ENCODE measurements at places on chromosomes 4 and X.

GRCh38 chr4:81989202-81989601 is 384.6 kb downstream of the HNRNPD start:
- no peak for DNase-seq

DNA sequence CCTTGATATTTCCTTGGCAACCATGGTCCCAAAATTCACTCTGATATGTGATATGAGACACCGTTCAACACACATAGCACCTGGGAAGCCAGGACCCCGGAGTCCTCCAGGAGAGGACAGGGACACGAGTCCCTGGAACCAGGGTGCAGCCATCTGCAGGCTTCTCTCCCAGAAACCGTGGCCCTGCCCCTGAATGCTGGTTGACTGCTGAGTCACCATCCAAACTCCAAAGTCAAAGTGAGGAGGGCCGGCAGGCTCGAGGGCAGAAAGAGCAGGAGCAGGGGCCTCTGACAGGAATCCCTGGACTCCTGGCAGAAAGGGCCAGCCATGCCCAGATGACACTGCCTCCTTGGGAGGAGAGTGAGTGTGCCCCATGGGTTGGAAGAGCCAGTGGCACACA is 6.9 kb upstream of the PNMA6A start:
- DNase-seq, result no peak

GRCh38 chr4:176125063-176125462 is 59.4 kb downstream of the WDR17 start:
- no peak for DNase-seq

GRCh38 chr4:85824166-85824945 is 349.4 kb downstream of the ARHGAP24 start:
- DNase-seq, result no peak

DNA sequence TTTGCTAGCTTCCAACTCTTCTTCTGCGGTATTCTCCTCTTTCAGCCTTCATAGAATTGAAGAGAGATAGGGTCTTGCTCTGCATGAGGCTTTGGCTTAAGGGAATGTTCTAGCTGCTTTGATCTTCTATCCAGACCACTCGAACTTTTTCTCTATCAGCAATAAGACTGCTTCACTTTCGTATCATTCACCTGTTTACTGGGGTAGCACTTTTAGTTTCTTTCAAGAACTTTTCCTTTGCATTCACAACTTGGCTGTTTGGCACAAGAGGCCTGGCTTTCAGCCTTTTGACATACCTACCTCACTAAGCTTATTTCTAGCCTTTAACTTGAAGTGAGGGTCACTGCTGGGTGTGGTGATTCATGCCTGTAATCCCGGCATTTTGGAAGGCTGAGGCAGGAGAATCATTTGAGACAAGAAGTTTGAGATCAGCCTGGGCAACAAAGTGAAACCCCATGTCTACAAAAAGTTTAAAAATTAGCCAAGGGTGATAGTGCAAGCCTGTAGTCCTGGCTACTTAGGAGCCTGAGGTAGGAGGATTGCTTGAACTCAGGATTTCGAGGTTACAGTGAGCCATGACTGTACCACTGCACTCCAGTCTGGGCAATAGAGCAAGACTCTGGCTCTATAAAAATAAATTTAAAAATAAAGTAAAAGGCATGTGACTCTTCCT is 47.1 kb upstream of the HPGDS start:
- no peak for DNase-seq

DNA sequence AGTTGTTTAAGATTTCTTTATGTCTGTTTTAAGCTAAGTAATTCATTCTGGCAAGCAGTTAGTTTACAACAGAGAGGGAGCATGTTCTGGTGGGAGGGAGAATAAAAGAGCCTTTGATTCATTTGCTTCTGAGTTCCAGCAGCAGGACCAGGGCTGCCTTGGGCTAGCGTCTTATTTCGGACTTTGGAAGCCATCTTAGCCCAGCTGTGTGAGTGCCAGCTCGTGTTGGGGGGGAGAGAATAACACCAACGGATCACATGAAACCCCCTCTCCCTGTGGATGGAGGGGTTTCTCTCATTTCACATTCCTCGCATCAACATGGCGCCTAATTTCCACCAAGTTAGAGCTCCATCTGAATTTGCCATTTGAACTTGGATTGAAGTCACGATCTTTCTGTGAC is 7.4 kb downstream of the GAB1 start:
- no peak for DNase-seq

- DNase-seq, result no peak
These were observed 35.0 kb downstream of the CLCN3 start for GRCh38 chr4:169655401-169655800.

DNA sequence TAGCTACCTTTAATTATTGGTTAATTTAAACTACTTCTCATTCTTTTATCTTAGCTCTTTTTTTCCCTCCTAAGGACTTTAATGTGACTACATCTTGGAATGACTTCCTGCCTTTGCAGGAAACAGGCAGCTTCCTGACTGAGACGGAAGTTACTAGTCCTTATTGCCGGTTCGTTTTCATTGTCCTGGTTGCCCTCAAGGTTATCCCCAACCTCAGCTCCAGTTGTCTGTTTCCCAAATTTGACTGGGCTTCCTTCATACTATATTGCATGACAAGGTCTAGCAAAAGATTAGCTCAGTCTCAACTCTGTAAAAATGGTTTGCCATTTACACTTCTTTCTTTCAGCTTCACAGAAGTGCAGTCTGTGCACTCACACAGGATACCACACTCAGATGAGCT is 109.9 kb upstream of the DDX53 start:
- DNase-seq, result no peak

GRCh38 chrX:53155512-53156206 is 61.7 kb downstream of the KANTR start:
- no peak for DNase-seq

- no peak for DNase-seq
These were observed 21.9 kb upstream of the PACRGL start for GRCh38 chr4:20678400-20678799.

DNA sequence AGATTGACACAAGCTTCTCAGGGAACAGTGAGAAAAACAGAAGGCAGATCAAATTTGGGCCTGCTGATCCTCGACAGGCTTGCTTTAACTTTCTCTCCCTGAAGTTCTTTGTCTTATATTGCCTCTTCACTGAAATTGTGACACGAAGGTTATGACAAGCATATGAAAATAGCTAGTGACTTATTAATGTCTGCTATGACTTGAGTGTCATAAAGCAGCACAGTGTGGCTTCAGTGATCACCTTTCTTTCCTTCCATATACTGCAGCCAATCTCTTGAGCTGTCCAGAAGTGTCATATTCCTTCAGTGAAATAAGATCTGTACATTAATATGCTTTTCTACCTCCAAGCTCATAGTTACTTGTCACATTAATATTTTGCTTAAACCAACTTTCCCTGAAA is 870.2 kb downstream of the C4orf33 start:
- DNase-seq, result no peak

GRCh38 chrX:132948648-132949260 is 9.7 kb downstream of the HS6ST2 start:
- DNase-seq, result peak; percentile 25

- no peak for DNase-seq
These were observed 4.5 kb upstream of the PLCXD1 start for GRCh38 chrX:276581-277201.

GRCh38 chr4:72975488-72975784 is 94.1 kb downstream of the COX18 start:
- no peak for DNase-seq

DNA sequence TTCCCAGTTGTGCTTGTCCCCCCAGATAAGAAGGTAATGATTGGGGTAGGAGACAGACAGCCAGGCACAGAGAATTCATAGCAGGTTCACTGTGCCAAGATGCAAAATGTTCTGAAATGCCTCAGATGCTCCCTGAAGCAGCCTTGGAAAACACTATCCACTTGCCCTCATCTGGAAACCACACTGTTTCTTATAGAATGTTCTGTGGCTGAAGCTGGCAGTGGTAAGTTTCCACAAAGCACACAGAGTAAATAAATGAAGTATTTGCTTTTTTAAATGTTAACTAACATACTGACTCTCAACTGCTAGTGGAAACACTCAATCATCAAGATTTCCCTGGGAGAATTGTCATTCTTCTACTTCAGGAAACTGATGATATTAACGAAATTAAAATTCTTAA is 311.4 kb downstream of the PRDM5 start:
- no peak for DNase-seq

DNA sequence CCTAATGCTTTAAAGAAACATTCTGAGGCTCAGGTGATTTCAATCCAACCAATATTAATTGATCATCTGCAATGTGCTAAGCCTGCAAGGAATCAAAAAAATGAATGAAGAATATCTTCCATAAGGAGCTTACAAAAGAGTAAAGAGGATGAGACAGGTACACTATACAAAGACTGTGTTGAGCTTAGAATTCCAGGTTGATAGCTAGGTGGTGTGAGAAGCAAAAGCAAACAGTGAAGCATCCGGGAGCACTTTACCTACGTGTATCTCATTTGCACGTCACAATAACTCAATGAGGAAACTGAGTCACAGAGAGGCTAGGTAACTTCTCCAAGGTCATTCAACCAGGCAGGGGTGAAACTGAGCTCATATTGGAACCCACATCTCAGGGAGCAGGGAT is 37.1 kb downstream of the FAM114A1 start:
- no peak for DNase-seq

- DNase-seq, result peak; percentile 0
These were observed 46.4 kb upstream of the SPRY1 start for GRCh38 chr4:123350191-123350544.

- DNase-seq, result no peak
These were observed 22.0 kb upstream of the RPA4 start for GRCh38 chrX:96861661-96862060.

GRCh38 chrX:112056476-112056875 is 26.1 kb downstream of the TRPC5 start:
- no peak for DNase-seq

- no peak for DNase-seq
These were observed 34.4 kb upstream of the RTL3 start for GRCh38 chrX:78693536-78693935.

- DNase-seq, result no peak
These were observed 187.3 kb upstream of the LEF1 start for GRCh38 chr4:108355902-108356535.

GRCh38 chr4:48339642-48340041 is 1.7 kb upstream of the SLAIN2 start:
- DNase-seq, result no peak

DNA sequence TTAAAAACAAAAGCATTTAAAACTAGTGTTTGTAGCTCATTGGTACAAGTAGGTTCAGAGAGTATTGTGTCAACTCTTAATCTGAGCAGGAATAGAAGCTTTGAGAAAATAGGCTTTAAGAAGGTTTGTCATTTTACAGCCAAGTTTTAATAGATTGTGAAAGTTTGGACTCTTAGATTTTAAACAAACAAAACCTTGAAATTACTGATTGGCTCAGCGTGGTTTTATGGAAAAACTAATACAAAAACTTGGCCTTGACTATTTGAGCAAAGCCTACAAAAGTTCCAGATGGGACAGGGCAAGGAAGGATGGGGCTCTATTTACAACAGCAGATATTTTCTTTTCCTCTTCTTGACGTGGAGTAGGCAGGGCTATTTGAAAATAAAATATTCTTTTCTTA is 16.5 kb downstream of the ZFX start:
- DNase-seq, result no peak

GRCh38 chrX:40083120-40083978 is 14.4 kb downstream of the BCOR start:
- DNase-seq, result no peak

- DNase-seq, result no peak
These were observed 7.4 kb downstream of the MEPE start for GRCh38 chr4:87840149-87840548.

DNA sequence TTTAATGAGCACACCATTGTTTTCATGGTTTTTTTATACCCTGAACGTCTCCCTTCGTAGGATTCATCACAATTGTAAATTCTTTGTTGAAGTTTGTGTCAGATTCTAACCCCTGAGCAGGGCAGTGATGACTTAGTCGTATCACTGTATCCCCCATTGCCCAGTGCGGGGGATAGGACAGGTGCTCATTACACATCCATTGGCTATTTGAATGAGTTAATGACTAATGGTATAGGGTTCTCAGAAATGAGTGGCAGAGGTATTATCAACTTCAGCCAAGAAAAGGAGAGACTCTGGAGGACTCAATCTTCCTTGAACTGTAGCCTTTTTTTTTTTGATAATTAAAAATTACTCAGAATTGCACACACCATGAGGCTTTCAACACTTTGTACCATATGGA is 64.6 kb downstream of the SYNPO2 start:
- no peak for DNase-seq

- no peak for DNase-seq
These were observed 118.3 kb downstream of the MGST2 start for GRCh38 chr4:139783741-139784484.

- peak; percentile 17 for DNase-seq
These were observed 186.5 kb downstream of the MSL3 start for GRCh38 chrX:11944501-11944900.

DNA sequence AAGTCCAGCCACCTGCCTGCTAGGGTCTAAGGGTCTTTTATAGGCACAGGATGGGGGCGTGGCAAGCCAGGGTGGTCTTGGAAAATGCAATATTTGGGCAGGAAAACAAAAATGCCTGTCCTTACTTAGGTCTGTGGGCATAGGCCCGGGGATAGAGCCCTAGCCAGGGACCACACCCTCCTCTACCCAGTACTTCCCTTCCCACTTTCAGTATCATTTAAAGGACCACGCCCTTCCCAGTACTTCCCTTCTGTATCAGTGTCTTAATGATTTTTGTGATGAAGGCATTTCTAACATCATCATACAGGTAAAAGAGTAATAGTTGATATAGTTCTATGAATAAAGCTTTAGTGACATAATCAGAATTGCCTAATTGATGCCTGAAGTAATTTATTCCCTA is 11.4 kb downstream of the BANK1 start:
- DNase-seq, result no peak

DNA sequence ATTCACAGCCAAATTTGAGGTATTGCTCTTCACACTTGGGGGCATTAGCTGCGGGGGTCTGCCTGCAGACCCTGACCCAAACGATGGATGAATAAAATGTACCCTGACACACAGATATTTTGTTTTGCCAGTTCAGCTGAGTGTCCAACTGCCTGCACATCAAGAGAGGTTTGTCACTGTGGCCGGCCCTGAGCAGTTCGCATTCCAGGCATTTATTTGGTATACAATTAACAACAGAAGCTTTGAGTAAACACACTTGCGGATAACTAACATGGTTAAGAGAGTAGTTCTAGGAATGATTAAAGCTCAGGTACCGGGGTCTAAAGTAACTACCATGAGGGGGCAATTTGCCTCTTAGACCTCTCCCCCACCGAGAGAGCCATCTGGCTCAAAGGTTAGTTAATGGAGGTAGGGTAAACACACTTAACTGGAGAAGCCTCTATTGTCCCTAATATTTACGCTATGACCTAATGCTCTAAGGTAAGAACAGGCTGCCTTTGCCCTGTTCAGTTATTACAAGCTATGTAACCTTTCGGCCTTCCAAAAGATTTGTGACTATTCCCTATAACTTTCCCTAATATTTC is 162.0 kb downstream of the SNCA start:
- peak; percentile 53 for DNase-seq
